OCI-M1 (cell line): ENCODE measurements at places on chromosomes 11 and 22.
A peak's percentile ranks its signal among the peaks of the same experiment; 100 is the strongest.

GRCh38 chr11:113805640-113806039 lies 26.0 kb downstream of the CLDN25 start:
- DNase-seq, result no peak

GRCh38 chr11:70087446-70088167 lies 9.5 kb downstream of the ANO1 start:
- no peak for DNase-seq

- no peak for DNase-seq
These were observed 876 bp downstream of the MS4A12 start for GRCh38 chr11:60493454-60493853.

- no peak for DNase-seq
These were observed 108.9 kb downstream of the GALNT18 start for GRCh38 chr11:11512929-11513328.

DNA sequence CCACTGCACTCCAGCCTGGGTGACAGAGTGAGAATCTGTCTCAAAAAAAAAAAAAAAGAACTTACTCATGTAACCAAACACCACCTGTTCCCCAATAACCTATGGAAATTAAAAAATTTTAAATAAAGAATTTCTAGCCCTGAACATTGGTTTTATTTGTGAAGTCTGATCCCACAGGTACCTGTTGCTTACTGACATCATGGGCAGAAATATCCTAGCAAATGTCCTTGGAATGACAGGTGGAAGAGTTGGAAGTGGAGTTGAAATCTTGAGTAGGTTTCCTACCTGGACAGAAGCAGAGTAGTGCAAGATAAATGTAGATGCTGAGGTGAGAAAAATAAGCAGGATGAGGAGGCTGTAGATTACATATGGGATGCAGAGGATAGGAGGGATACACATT lies 17.2 kb downstream of the CD3D start:
- DNase-seq, result no peak

GRCh38 chr11:74615311-74615710 lies 22.9 kb downstream of the POLD3 start:
- peak; percentile 72 for DNase-seq

GRCh38 chr11:33622186-33622585 lies 78.4 kb downstream of the C11orf91 start:
- no peak for DNase-seq

DNA sequence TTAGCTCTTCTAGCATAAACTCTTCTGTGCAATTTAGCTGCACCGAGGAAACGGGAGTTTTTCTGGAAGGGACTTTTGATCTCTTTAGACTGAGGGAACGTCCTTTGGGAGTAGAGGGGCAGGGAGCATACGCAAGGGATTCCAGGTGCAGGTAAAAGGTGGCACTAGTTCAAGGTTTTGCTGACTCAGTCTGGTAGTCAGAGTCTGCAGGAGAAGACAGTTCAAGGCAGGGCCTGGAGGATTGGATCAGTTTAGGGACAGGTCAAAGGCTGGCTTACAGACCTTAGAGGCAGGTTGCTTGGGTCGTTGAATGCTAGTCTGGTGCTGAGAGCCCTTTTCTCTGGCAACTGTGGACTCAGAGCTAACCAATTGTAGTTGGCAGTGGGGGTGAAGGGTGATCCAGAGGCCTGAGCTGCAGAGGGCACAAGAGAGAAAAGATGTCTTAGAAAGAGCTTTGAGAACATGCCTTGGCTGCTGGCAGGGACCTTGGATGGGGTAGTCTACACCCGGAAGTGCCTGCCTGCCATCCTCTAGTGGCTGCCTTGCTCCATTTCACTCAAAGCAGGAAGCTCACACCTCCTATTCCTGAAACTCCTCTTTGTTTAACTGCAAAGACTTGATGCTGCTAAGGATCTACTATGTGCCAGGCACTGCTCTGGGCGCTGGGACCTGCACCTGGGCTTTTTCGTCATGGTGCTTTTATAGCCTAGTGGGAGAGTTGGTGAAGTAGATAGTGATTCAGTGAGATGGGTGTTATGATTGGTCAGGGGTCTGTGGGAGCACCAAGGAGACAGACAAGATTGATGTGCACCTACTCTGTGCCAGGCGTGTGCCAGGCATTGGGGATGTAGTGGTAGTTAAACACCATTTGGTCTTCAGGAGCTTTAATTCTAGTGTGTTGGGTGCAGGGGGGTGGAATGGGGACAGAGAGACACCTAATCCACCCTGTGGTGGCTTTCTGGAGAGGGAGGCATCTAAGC lies 17.1 kb downstream of the MIAT start:
- DNase-seq, result no peak

DNA sequence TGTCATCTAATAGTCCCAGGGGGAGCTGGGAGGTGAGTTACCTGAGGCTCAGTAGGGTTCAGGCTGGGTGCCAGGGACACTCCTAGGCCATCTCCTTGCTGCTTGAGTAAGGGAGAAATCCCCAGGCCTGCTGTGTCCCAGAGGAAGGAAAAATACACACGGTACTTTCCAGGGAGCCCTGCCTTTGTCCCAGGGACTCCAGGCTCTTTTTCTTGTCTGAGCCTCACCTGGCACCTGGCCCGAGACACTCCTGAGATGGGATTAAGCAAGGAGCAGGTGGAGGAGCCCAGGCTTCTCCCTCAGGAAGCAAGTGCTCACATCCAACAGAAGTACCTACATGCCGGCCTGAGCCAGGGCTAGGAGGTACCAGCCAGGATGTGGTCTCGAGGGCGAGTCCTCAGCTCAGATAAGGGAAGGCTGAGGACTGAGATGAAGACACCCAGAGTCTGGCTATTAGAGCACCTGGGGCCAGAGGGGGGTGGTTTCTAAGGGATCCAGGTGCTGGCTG lies 899 bp upstream of the KLHDC7B start:
- DNase-seq, result peak; percentile 47

DNA sequence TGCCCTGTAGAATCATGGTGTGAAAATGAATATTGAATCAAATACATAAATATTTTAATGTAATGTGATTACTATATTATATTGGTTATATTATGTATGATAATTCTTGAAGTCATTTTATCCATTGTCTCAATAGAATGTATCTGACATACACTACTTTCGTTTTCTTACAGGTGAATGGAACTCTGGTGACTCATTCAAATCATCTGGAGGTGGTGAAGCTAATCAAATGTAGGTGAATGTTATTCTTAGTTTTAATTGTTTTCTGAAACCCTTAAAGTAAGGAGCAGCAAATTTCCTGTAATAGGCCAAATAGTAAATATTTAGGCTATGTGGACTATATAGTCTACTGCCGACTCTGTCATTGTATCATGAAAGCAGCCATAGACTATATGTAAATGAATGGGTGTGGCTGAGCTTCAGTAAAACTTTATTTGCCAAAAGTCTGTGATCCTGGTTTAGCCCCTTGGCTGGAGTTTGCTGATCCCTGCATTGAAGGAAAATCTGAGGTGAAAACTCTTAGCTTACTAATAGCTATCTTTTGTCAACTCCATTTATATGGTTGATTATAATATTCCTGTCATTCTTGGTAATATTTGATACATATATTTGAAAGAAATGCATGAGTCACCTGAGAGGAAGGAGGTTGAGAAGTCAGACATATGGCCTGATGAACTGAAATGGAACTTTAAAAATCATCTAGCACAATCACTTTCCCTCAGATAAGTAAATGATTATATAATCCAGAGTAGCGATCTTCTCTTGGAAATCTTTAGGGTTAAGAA lies 87.2 kb upstream of the GRIK4 start:
- DNase-seq, result peak; percentile 69

GRCh38 chr11:92269021-92269420 lies 44.4 kb downstream of the FAT3 start:
- DNase-seq, result no peak
